ENCODE measurements at places on chromosomes 3 and 15.

- no peaks in the 10 kb centered on the region for H3K36me3 ChIP-seq
- H3K4me1 ChIP-seq: no peaks in the 10 kb centered on the region
- H3K27ac ChIP-seq: no peak overlapping the region
- no peaks in the 10 kb centered on the region for H3K27me3 ChIP-seq
- DNase-seq: no peak
These were observed 115.0 kb downstream of the THSD4 start for GRCh38 chr15:71230303-71230702.

DNA sequence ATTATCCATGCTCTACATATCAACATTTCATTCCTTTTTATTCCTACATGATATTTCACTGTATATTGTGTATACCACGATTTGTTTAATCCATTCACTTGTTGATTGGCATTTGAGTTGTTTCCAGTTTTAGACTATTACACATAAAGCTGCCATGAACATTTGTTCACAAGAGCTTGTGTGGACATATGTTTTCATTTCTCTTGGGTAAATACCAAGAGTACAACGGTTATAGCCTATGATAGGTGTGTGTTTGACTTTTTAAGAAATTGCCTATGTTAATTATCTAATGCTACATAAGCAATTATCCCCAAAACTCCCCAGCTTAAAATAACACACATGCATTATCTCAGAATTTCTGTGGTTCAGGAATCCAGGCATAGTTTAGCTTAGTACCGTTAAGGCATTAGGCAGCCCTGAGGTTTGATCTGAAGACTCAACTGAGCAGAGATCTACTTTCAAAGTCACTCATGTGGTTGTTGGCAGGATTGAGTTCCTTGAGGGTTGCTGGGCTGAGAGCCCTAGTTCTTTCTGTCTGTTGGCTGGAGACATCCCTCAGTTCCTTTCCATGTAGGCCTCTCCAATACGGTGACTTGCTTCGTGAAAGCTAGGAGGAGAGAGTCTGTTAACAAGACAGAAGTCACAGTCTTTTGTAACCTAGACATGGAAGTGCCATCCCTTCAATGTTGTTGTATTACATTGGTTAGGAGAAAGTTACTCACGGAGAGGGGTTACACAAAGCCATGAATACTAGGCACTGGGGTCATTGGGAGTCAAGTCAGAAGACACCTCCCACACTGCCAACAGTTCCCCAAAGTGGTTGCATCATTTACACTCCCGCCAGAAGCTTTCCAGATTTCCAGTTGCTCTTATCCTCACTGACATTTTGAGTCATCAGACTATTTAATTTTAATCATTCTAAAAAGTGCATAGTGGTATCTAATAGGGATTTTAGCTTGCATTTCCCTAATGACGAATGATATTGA lies 21.0 kb upstream of the PCSK6 start:
- no peak overlapping the region for H3K27ac ChIP-seq
- H3K4me1 ChIP-seq: no peaks in the 10 kb centered on the region
- no peaks in the 10 kb centered on the region for H3K27me3 ChIP-seq

GRCh38 chr3:194787650-194788049 lies 102.0 kb downstream of the FAM43A start:
- no peak overlapping the region for H3K4me3 ChIP-seq
- H3K4me1 ChIP-seq: no peaks in the 10 kb centered on the region
- DNase-seq: no peak
- no peaks in the 10 kb centered on the region for H3K36me3 ChIP-seq
- no peaks in the 10 kb centered on the region for H3K27me3 ChIP-seq

DNA sequence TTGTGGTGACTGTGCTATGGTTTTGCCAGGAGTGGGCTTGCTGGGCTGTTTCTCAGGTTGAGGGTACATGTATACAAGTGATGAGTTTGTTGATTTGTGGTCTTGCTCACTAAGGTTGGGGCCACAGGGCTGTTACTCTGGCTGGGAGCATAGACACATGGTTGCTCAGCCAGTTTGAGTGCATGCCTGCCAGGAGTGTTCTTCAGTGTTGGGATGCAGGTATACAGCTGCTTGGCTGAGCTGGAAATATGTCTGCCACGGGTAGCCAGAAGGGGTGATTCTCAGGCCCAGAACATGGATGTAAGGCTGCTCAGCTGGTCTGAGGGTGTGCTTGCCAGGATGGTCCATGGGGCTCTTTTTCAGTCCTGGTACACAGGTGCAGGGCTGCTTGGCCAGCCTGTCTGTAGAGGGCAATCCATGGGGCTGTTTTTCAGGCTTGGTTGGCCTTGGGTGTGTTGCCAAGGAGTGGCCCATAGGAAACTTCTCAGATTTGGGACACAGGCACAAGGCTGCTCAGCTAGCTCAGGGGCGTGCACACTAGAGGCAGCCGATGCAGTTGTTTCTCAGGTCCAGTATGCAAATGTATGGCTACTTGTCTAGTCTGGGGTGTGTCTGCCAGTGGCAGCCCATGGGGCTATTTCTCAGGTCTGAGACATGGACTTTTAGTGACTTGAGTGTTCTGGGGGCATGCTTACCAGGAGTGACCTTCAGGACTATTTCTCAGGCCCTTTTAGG lies 5.3 kb upstream of the ARHGAP31 start:
- H3K27ac ChIP-seq: no peak overlapping the region
- H3K27me3 ChIP-seq: peaks cover 11% of the 10 kb centered on the region
- no peak for DNase-seq

GRCh38 chr3:151265166-151265565 lies 13.2 kb downstream of the P2RY14 start:
- H3K36me3 ChIP-seq: no peaks in the 10 kb centered on the region
- DNase-seq: no peak
- H3K27me3 ChIP-seq: no peaks in the 10 kb centered on the region
- H3K4me3 ChIP-seq: no peak overlapping the region
- no peak overlapping the region for H3K27ac ChIP-seq

GRCh38 chr3:142081178-142081577 lies 68.2 kb downstream of the TFDP2 start:
- H3K27ac ChIP-seq: no peak overlapping the region
- H3K36me3 ChIP-seq: no peaks in the 10 kb centered on the region
- H3K4me1 ChIP-seq: no peaks in the 10 kb centered on the region
- no peaks in the 10 kb centered on the region for H3K27me3 ChIP-seq
